ENCODE measurements at places on chromosomes 7 and 10.

GRCh38 chr7:41579961-41580935 is 122.6 kb downstream of the INHBA start:
- peak; percentile 98 for DNase-seq

GRCh38 chr10:19848226-19848985 is 32.2 kb downstream of the PLXDC2 start:
- DNase-seq: peak; percentile 21

DNA sequence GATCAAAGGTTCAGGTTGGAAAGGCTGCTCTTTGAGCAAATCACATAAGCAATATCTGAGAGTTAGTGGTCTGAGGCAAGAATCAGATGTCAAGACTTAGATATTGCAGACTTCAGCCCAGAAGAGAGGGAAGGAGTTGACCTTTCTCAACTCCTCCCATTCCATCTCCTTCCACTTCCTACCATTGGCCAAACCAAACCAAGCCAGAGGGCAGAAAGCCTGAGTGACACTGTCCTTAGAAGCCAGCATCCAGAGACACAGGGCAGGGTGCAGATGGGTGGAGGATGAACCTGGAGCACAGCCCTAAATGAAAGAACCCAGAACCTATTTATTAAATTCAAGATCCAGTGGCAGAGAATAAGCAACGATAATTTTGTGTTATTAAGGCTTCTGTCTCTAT is 180.5 kb downstream of the HIBADH start:
- DNase-seq: no peak

- peak; percentile 66 for DNase-seq
Measured at GRCh38 chr10:58266003-58266825, 1.5 kb downstream of the IPMK start.

DNA sequence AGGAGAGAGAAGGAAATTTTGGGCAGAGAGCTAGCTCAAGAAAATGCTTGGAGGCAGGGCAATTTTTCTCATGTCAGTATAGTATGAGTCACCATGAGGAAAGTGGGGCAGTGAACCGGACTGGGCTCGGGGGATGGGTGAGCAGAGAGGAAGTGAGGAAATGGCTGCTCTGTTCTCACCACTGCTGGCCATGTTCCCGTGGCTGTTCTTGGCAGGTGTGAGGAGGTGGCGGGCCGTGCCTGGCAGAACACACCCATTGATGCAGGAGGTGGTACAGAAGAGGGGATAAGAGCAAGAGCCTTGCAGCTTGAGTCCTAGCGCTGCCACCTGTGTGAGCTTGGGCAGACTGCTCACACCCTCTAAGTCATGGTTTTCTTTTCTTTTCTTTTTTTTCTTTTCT is 304.4 kb upstream of the LYZL1 start:
- peak; percentile 86 for DNase-seq

DNA sequence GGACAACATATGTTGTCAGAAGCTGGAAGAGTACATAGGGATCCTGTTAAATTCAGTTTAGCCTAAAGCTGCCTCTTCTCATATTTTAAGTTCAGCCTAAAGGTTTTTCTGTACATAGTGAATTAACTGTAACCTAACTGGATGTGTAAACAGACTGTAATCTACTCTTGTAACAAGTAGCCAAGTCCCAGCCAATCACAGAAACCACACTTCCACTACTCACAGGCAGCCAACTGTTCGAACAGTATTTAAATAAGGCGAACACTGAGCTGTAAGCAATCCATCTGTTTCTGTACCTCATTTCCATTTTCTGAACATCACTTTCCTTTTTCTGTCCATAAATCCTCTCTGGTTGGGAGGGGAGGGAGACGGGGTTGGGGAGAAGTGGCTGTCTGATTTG is 15.0 kb upstream of the STN1 start:
- DNase-seq: no peak

DNA sequence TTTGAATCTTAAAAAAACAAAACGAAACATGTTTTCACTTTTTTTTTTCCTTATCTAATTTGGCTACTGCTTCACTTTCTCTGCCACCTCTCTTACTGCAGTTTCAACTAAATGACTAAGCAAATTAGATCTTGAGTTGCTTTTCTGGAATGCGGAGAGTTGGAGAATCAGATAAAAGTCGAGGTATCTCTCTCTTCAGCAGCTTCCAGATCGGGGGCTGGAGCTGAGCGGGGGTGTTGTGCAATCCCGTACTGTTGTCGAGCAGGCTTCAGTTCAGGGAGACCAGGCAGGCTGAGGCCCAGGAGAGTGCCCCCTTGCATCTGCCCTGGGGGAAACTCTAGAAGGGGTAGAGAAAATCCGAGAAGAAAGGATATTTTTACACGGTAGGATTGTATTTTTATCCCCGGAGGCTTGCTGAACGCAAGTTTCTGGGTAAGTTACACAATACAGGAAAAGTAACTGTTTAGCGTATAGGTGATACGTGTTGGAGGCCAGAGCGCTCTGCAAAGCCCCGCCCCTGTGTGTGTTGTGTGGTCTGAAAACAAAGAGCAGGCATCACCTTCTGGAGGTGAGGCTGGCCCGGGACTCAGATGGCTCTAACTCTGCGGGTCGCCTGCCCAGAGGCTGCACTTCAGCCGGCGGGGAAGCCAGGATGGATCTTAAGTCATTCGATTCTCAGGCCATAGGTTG is 116.6 kb downstream of the KLF6 start:
- peak; percentile 44 for DNase-seq

DNA sequence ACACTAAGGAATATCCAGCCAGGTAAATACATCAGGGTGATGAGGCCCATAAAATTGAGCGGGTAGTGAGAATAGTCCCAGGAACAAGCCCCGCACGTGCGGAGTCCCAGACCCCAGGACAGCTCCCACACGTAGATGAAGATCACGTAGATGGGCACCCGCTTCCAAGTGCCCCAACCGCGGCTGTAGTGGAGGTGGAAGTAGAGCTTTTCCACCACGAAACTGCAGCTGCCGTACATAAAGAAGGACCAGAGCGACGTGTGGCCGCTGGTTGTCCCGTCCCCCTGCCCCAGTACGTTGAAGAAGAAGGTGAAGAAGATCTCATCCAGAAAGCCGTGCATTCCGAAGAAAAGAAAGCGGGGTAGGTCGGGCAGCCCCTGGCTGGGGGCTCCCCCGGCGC is 948 bp downstream of the TMEM229A start:
- DNase-seq: no peak

DNA sequence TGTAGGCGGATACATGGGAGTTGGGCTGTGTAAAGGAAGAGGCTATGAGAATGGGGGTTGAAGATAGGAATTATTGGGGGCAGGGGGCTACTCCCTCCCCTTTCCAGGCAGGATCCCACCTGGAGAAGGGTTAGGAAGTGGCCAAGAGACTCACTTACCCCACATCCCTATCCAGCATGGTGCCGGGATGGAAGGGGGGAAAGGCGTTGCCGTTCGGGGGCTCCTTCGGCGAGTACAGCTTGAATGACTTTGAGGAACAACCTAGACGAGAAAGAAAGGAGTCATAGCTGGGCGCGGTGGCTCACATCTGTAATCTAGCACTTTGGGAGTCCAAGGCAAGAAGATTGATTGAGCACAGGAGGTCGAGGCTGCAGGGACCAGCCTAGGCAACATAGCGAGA is 8.9 kb downstream of the LDB1 start:
- DNase-seq: no peak

- DNase-seq: peak; percentile 69
Measured at GRCh38 chr10:121900443-121901174, 27.2 kb downstream of the ATE1 start.

- no peak for DNase-seq
Measured at GRCh38 chr7:106104721-106105260, 7.3 kb downstream of the SYPL1 start.

- no peak for DNase-seq
Measured at GRCh38 chr10:108801220-108801619, 1122.1 kb downstream of the XPNPEP1 start.

- no peak for DNase-seq
Measured at GRCh38 chr7:70893971-70894715, 237.8 kb upstream of the GALNT17 start.

- no peak for DNase-seq
Measured at GRCh38 chr7:13139436-13139835, 452.0 kb downstream of the ARL4A start.

GRCh38 chr7:44415510-44415909 is 74.9 kb downstream of the NUDCD3 start:
- DNase-seq: no peak

DNA sequence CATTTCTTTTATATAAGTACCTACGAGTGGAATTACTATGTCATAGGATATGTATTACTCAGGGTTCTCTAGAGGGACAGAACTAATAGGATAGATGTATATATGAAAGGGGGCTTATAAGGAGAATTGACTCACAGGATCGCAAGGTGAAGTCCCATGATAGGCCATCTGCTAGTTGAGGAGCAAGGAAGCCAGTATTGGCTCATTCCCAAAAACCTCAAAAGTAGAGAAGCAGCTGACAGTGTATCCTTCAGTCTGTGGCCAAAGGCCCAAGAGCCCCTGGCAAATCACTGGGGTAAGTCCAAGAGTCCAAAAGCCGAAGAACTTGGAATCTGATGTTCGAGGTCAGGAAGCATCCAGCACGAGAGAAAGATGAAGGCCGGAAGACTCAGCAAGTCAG is 59.8 kb downstream of the GALNT17 start:
- DNase-seq: no peak

GRCh38 chr7:84108787-84109186 is 85.8 kb downstream of the SEMA3A start:
- DNase-seq: no peak

DNA sequence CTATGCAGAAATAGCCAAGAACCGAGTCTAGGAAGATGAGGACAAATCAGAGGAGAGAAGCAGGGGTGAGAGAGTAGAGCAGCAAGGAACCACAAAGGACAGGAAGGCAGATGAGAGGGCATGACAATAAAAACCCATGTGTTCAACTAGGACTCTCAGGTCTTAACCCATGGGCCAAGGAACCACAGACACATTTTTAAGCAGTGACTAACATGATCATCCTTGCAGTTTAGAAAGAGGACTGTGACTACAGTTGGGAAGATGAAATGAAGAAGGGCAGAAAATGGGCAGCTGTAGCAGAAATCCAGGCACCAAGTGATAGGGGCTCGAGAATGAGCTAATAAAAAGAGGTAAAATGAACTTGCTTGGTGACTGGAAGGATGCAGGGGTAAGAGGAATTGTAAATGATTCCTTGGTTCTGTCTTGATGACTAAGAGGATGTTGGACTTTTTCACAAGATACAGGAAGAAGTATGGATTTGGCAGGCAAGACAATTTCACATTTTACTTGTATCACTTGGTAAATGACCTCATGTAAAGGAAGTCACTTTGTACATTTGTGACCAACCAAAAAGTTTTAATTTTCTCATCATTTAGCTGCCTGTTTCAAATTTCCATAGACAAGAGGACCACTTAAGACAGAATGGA is 22.8 kb downstream of the SGMS1 start:
- DNase-seq: peak; percentile 81

- DNase-seq: no peak
Measured at GRCh38 chr10:7477538-7478334, 66.9 kb upstream of the SFMBT2 start.

DNA sequence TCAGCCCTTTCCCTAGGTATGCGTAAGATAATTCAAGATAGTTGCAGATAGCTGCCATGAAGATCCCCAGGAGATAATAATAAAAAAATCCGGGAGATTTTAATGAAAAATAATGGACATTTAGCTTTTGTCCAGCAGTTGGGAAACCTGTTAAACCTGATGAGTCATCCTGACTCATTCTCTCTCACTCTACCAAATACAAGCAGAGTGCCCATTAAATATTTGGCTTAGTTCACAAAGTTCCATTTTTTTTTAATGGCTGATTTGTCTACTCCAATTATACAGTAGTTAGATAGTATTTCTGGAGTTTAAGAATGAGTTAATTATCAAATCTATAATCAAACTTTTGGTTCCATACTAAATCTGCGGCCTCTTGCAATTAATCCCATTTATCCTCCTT is 2.1 kb upstream of the SHTN1 start:
- peak; percentile 79 for DNase-seq

DNA sequence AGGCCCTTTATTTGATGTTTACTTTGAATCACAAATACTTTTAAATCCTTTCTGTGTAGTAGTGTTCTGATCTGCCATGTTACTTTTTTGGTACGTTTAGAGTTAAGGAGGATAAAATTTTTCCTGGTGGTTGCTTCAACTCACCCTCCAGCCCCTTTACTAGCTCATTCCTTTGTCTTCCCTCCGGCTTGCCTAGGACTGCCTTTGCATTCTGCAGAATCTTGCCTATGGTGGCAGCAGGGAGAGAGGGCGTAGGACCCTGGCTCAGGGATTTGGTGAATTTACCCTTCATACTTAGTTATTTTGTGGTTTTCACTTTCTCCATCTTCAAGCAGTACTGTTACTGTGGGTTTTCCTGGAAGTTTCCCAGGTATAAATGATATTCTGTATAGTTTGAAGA is 833.5 kb downstream of the XPNPEP1 start:
- no peak for DNase-seq

- DNase-seq: no peak
Measured at GRCh38 chr10:36452851-36453250, 672.5 kb upstream of the ANKRD30A start.

GRCh38 chr7:156895024-156895780 is 2.2 kb upstream of the LMBR1 start:
- no peak for DNase-seq

DNA sequence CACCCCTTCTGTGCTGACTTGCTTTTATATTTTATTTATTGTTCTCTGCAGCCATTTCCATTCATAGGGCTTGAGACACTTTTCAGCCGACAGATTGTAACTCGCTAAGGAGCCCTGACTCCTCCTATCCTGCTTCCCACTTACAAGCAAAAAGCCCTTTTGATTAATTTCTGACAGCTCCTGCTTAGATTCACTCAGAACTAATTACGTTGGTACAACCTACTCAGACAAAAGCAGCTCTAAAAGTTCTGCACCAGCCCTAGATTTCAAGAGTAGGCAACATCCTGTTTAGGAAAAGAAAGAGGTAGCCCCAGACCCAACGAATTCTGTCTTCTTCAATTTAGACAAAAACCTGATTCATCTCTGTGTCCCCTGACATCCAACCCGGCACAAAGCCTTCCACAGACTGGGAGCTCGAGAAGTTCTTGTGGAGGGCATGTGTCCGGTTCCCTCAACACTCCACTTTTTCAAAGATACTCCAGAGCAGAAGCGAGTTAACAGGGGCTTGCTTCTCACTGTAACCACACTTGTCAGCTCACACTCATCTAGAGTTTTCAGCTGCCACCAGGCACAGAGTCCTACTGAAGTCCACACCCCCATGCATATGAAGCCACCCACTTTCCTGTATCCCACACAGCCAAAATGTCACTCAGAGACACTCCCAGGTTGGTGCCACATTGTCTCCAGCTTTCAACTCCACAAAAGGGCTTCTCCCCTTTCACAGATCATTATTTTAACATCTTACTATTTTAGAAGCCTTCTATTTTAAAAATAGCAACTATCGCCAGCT is 113.6 kb upstream of the NFE2L3 start:
- DNase-seq: no peak

GRCh38 chr7:8592167-8592566 is 158.8 kb downstream of the NXPH1 start:
- no peak for DNase-seq

- no peak for DNase-seq
Measured at GRCh38 chr7:116626886-116627285, 45.1 kb upstream of the MET start.

- DNase-seq: peak; percentile 73
Measured at GRCh38 chr10:62224606-62225005, 44.0 kb downstream of the RTKN2 start.
